ENCODE measurements at places on chromosomes 16 and 17. TPM values are rescaled to one million over a fixed set of nuclear protein-coding genes. Genes with fewer than 3 reads are reported as not detected.

Gene C16orf96
- total RNA-seq, result not detected

Gene TP53TG3
- not detected for total RNA-seq

Gene CES5A
- not detected for total RNA-seq

Gene NRN1L
- total RNA-seq, result not detected

Gene LRRC46
- 0.64 TPM for total RNA-seq

- peaks cover 42% of the 10 kb centered on the region for H3K4me1 ChIP-seq
- H3K27ac ChIP-seq, result no peak overlapping the region
- peaks cover 71% of the 10 kb centered on the region for H3K36me3 ChIP-seq
- no peak overlapping the region for H3K4me3 ChIP-seq
- no peak for DNase-seq
Measured at GRCh38 chr17:18191967-18192366, 8.3 kb downstream of the ALKBH5 start.

- no peaks in the 10 kb centered on the region for H3K36me3 ChIP-seq
- H3K4me1 ChIP-seq, result no peaks in the 10 kb centered on the region
- H3K27ac ChIP-seq, result no peak overlapping the region
Measured at GRCh38 chr17:13182450-13182849, 164.6 kb upstream of the ELAC2 start.

GRCh38 chr17:9355846-9356245 is 219.8 kb downstream of the STX8 start:
- H3K27ac ChIP-seq, result no peak overlapping the region
- H3K36me3 ChIP-seq, result no peaks in the 10 kb centered on the region
- H3K4me3 ChIP-seq, result no peak overlapping the region
- DNase-seq, result no peak
- H3K4me1 ChIP-seq, result no peaks in the 10 kb centered on the region
- no peaks in the 10 kb centered on the region for H3K27me3 ChIP-seq

- no peak for DNase-seq
- H3K27me3 ChIP-seq, result no peaks in the 10 kb centered on the region
- no peaks in the 10 kb centered on the region for H3K4me1 ChIP-seq
- no peak overlapping the region for H3K27ac ChIP-seq
Measured at GRCh38 chr16:75207831-75208230, 870 bp upstream of the CTRB2 start.

DNA sequence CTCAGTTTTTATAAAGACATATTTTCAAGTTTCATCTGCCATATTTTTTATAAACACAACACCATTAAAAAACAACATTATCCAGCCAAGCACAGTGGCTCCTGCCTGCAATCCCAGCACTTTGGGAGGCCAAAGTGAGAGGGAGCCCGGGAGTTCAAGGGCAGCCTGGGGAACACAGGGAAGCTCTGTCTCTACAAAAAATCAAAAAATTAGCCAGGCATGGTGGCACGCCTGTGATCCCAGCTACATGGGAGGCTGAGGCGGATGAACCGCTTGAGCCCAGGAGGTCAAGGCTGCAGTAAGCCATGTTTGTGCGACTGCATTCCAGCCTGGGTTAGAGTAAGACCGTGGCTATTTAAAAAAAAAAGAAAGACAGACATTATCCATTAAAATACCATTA is 17.2 kb upstream of the NTAN1 start:
- H3K4me1 ChIP-seq, result peaks cover 5% of the 10 kb centered on the region
- no peak for DNase-seq
- no peaks in the 10 kb centered on the region for H3K27me3 ChIP-seq
- peaks cover 75% of the 10 kb centered on the region for H3K36me3 ChIP-seq

DNA sequence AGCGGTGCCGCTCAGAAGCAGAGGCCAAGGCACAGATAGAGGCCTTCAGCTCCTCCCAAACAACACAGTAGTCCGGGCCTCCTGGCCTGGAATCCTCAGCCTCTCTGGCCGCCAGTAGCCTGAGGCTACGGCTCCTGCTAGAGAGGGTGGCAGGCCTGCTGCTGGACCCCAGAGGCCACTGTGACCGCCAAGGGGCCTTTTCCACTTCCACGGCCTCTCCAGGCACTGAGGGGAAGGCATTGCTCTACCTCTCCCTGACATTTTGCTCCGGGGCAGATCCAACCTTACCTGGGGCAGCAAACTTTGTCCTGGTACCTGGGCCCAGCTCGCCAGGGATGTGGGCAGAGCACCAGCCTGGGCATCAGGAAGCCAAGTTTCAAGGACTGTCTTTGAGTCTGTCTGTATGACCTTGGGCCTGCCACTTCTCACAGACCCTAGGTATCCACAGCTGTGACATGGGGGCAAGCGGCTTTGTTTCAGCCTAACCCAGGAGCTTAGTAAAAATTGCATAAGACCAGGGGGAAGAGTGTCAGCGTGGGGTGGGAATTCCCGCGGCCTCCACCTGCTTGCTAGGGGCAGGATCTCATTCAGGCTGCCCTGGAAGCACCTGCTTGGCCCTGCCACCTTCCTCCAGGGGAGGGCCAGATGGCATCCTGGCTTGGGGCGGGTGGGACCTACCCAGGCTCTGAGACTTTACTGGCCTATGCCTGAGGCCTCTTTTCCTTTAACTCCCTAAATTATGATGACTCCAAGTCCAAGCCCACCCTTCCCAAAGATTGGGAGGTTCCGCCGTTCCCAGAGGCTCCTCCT is 33.2 kb downstream of the ADGRG5 start:
- peak overlapping the region; percentile 25 for H3K27ac ChIP-seq
- DNase-seq, result no peak
- H3K27me3 ChIP-seq, result peaks cover 2% of the 10 kb centered on the region
- H3K4me1 ChIP-seq, result peaks cover 47% of the 10 kb centered on the region
- H3K36me3 ChIP-seq, result no peaks in the 10 kb centered on the region
- H3K4me3 ChIP-seq, result no peak overlapping the region

GRCh38 chr17:15289285-15290183 is 24.4 kb upstream of the PMP22 start:
- no peaks in the 10 kb centered on the region for H3K4me1 ChIP-seq
- H3K27ac ChIP-seq, result no peak overlapping the region
- no peaks in the 10 kb centered on the region for H3K36me3 ChIP-seq
- H3K4me3 ChIP-seq, result no peak overlapping the region
- peaks cover 9% of the 10 kb centered on the region for H3K27me3 ChIP-seq

- H3K27me3 ChIP-seq, result no peaks in the 10 kb centered on the region
- no peak overlapping the region for H3K4me3 ChIP-seq
- no peaks in the 10 kb centered on the region for H3K36me3 ChIP-seq
Measured at GRCh38 chr16:51272420-51272819, 121.3 kb upstream of the SALL1 start.

GRCh38 chr17:31156326-31156725 is 61.5 kb downstream of the NF1 start:
- DNase-seq, result no peak
- no peaks in the 10 kb centered on the region for H3K27me3 ChIP-seq
- no peak overlapping the region for H3K4me3 ChIP-seq

All from activated T-helper 2 cell treated with anti-CD3 and anti-CD28 coated beads, Interferon-gamma antibody, Interleukin-2, Interleukin-4, amounts not matched to agents 10 μg/mL and 5 μg/mL and 100 μg/mL, durations not matched to agents 14 hours and 24 hours and 36 hours (primary cell).